ENCODE measurements at places on chromosomes 2 and 18.

- DNase-seq, result no peak
Measured at GRCh38 chr2:234481301-234481700, 15.6 kb downstream of the ARL4C start.

DNA sequence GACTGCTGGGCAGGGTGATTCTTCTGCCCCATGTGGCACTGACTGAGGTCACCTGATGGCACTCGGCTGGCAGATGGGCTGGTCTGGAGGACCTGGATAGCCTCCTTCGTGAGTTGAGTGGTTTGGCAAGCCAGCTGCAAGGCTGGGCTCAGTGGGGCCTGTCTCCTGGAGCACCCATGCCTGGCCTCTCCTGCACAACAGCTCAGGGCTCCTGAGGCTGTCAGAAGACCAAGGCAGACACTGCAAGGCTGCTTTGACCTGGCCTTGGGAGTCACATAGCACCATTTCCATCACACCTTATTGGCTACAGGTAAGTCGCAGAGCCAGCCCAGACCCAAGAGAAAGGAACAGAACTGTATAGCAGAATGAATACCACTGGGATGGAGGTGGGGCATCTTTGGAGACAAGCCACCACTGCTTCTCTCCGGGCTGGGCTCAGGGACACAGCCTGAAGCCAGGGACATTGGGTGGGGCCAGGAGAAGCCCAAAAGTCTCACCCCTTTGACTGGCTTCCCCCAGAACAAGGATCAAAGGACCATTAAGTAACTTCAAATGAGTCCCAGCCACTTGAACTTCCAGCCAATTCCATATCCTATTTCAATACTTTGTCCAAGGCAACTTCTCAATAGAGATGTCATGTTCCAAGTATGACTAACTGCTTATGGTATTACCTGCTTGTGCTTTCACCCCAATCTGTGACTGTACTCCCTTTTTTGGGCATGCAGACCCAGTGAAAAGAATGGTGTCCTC is 156.3 kb downstream of the CABLES1 start:
- peak; percentile 63 for DNase-seq

DNA sequence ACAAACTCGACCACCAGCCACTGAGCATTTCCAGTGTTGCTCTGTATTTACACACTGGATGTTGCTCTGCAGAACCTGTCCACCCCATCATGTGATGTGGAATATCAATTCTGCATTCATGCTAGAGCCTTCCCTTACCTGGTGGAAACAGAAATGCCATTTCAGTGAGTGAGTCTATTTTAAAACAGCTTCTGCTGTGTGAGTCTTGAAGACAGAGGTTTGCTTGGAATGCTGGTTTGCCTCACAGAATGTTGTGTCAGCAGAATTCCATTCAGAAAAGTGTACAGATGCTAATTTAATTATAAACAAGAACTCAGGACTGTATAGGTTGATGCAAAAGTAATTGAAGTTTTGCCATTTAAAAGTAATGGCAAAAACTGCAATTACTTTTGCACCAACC is 118.3 kb downstream of the MAP3K20 start:
- peak; percentile 27 for DNase-seq

- peak; percentile 9 for DNase-seq
Measured at GRCh38 chr2:119723784-119724467, 35.8 kb upstream of the PTPN4 start.

DNA sequence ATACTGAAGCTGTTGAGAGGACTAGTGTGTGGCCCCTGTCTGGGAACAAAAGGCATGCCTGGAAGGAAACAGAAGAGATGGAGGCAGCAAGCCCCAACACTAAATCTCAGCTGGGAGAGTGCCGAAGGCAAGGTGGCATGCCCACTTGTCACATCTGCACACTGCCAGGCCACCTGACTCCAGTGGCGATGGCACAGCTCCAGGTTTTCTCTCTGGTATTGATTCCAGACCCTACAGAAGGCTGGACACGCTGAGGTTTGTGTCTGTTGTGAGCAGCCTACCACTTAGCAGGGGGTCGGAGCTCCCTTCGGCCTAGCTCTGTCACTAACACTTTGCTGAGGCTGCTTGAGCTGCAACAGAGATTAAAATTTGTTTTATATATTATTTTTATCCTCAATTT is 307.3 kb downstream of the TDRD15 start:
- no peak for DNase-seq
